ENCODE measurements at places on chromosomes 3 and 15.
A peak's percentile ranks its signal among the peaks of the same experiment; 100 is the strongest.

DNA sequence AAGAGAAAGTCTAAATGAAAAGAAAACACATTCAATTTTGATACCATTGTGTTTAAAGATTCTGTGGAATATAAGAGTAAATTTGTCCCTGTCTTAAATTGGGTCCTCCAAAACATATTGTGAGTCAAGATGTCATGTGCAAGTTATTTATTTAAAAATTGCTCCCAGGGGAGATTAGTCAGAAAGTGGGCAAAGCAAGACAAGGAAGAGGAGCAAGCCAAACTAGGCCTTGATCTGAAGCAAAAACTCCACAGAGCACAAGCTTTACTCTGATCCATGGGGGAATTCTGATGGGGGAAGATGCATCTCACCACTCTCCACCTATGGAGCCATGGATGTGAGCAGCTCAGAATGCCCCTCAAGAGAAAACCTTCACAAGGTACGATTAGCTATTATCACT lies 342.8 kb upstream of the IL12A start:
- H3K27me3 ChIP-seq, result no peaks in the 10 kb centered on the region
- no peak overlapping the region for H3K27ac ChIP-seq
- H3K4me3 ChIP-seq, result no peak overlapping the region
- no peak for DNase-seq
- H3K36me3 ChIP-seq, result no peaks in the 10 kb centered on the region

DNA sequence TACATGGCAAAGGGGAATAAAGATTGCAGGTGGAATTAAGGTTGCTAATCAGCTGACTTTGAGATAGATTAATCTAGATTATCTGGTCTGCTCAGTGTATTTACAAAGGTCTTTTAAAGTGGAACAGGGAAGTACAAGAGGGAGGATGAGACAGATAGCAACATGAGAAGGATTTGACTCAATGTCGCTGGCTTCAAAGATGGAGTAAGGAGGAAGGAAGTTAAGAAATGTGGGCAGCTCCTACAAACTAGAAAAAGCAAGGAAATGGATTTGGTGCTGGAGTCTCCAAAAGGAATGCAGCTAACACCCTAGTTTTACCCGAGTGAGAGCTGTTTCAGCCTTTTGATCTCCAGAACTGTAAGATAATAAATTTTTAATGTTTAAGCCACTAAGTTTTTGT lies 180.7 kb upstream of the TTC14 start:
- no peaks in the 10 kb centered on the region for H3K36me3 ChIP-seq
- no peaks in the 10 kb centered on the region for H3K4me1 ChIP-seq
- no peak overlapping the region for H3K27ac ChIP-seq
- no peak for DNase-seq
- no peak overlapping the region for H3K4me3 ChIP-seq

DNA sequence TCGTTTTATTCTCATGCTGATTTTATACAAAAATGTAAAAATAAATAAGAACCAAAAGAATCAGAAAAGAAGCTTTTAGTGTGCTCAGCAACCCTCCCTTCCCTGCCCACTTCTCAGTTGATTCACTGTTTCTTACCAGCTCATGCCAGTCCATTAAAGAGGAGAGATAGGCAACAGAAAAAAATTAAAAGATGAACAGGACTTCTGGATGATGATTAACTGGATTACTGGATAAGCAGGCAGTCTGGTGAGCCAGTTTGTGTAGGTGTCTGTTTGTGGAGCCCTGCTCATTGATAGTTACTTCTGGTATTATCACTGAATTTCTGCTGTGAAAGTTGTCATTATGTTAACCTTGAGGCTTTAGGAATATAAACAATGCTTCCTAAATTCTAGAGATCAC lies 15.1 kb upstream of the GPR171 start:
- H3K4me1 ChIP-seq, result peaks cover 15% of the 10 kb centered on the region
- no peaks in the 10 kb centered on the region for H3K27me3 ChIP-seq
- H3K36me3 ChIP-seq, result peaks cover 37% of the 10 kb centered on the region
- H3K4me3 ChIP-seq, result no peak overlapping the region
- DNase-seq, result no peak

GRCh38 chr3:52490939-52491526 lies 4.1 kb upstream of the STAB1 start:
- H3K4me1 ChIP-seq, result no peaks in the 10 kb centered on the region
- no peak overlapping the region for H3K4me3 ChIP-seq
- peaks cover 7% of the 10 kb centered on the region for H3K36me3 ChIP-seq

DNA sequence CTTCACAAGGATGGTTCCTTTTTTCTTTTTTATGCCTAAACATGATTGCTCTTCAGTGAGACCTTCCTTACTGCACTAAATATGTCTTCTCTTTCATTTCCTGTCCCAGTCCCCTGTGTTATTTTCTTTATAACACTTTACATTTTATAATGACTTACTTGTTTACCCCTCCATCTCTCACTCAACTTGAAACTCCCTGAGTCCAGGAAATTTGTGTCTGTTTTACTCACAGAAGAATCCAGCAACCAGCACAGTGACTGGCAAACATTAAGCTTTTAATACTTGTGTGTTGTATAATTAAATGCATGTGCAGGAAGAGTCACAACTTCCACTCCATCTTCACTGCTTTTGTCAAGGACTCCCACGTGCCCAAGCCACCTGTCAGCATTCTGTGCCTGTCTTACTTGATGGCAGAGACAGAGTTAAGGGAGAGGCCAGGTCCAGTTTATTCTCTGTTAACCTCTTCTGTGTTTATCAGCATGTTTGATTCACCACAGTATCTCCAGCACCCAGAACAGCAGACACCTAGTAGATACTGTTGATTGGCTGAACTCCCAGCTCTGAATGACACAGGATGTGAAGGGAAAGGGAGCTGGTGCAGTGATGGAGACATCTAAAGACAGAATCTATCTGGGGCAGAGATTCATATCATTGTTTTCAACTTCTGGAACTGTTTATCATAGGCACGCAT lies 42.8 kb downstream of the SSR3 start:
- DNase-seq, result no peak
- peak overlapping the region; percentile 41 for H3K27ac ChIP-seq
- peaks cover 11% of the 10 kb centered on the region for H3K27me3 ChIP-seq
- H3K4me3 ChIP-seq, result no peak overlapping the region

DNA sequence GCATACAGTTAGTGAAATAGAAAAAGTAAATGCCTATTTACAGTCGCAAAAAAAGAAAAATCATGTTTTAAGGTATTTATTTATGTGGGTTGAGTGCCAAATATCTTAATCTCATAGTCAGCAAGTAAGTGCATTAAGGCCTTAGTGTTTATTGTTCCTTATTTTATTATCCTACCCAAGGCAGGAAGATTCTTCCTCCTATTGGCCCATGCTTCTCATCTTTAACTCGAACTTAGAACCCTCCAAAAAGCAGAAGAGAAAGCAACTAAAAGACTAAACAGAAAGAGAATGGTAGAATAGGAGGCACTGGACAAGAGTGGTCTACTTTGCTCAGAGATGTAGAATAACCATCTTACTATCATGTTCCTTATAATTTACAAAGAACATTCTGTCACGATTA lies 7.5 kb downstream of the RFX7 start:
- peaks cover 49% of the 10 kb centered on the region for H3K4me1 ChIP-seq
- no peak for DNase-seq
- no peak overlapping the region for H3K27ac ChIP-seq
- H3K27me3 ChIP-seq, result no peaks in the 10 kb centered on the region

DNA sequence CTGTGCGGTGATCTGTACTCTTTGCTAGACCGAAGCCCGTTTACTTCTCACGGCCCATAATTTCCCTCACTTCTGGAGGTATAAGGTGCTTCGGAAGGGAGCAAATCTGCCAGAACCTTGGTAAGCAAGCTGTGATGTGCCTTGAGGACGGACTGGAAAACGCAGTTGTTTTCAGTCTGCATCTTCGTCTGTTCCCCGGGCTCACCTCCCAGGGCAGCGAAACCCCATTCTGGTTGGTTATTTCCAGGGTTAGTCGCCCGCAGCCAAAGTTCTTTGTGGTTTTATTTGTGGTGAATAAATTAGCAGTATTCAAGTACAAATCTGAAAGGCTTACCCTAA lies 401 bp downstream of the RAMAC start:
- peaks cover 27% of the 10 kb centered on the region for H3K36me3 ChIP-seq
- H3K27ac ChIP-seq, result peak overlapping the region; percentile 73
- no peak for DNase-seq
- H3K4me3 ChIP-seq, result peak overlapping the region; percentile 98
- peaks cover 25% of the 10 kb centered on the region for H3K4me1 ChIP-seq

DNA sequence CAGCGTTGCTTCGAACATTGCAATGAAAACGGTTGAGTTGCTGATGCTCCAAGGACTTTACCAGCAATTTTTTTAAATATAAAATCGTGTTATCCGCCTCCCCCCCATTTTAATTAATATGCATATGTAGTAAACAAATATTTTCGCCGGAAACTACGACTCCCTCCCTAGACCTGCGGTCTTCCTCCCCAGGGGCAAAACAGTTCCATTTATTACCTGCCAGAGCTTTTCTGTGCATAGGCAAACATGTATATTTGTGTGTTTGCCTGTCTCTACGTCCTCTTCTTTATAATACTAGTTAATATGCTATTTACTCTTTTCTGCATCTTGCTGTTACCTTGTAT lies 593 bp upstream of the RSL24D1 start:
- H3K36me3 ChIP-seq, result peaks cover 24% of the 10 kb centered on the region
- no peak for DNase-seq
- no peak overlapping the region for H3K4me3 ChIP-seq
- H3K27me3 ChIP-seq, result no peaks in the 10 kb centered on the region
- no peaks in the 10 kb centered on the region for H3K4me1 ChIP-seq
- H3K27ac ChIP-seq, result no peak overlapping the region

DNA sequence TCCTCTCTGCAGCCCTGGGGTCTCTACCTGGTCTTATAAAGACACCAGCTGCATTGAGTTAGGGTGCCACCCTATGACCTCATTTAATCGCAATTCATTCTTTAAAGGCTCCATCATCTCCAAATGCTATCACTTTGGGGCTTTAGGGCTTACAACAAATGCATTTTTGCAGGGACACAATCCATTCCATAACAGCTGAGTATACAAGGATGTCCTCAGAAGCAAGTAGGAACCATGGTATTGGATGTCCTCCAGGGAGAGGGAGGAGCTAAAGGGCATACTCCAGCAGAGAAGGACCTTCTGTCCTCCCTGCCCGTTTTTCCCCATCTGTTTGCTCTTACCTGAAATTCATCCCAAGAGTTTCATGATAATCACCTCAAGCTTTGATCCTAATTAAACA lies 30.3 kb downstream of the UMPS start:
- no peak for DNase-seq
- peaks cover 22% of the 10 kb centered on the region for H3K4me1 ChIP-seq
- H3K4me3 ChIP-seq, result no peak overlapping the region
- H3K27me3 ChIP-seq, result peaks cover 4% of the 10 kb centered on the region
- no peaks in the 10 kb centered on the region for H3K36me3 ChIP-seq

GRCh38 chr3:143255739-143256138 lies 136.2 kb downstream of the CHST2 start:
- H3K27ac ChIP-seq, result no peak overlapping the region
- H3K4me3 ChIP-seq, result no peak overlapping the region
- no peaks in the 10 kb centered on the region for H3K4me1 ChIP-seq
- DNase-seq, result no peak
- peaks cover 3% of the 10 kb centered on the region for H3K36me3 ChIP-seq
- H3K27me3 ChIP-seq, result no peaks in the 10 kb centered on the region

- peaks cover 79% of the 10 kb centered on the region for H3K4me1 ChIP-seq
- peak; percentile 65 for DNase-seq
- peak overlapping the region; percentile 93 for H3K27ac ChIP-seq
- no peaks in the 10 kb centered on the region for H3K27me3 ChIP-seq
- H3K4me3 ChIP-seq, result peak overlapping the region; percentile 59
- peaks cover 11% of the 10 kb centered on the region for H3K36me3 ChIP-seq
Observed at GRCh38 chr15:38671675-38672254, 107.2 kb upstream of the RASGRP1 start.

- no peak overlapping the region for H3K4me3 ChIP-seq
- peaks cover 12% of the 10 kb centered on the region for H3K4me1 ChIP-seq
- no peak overlapping the region for H3K27ac ChIP-seq
- no peaks in the 10 kb centered on the region for H3K27me3 ChIP-seq
Observed at GRCh38 chr15:49239105-49239504, 69.1 kb downstream of the GALK2 start.

- H3K36me3 ChIP-seq, result peaks cover 4% of the 10 kb centered on the region
- no peaks in the 10 kb centered on the region for H3K27me3 ChIP-seq
- peak; percentile 48 for DNase-seq
- peak overlapping the region; percentile 73 for H3K4me3 ChIP-seq
Observed at GRCh38 chr3:56918111-56918568, 116.4 kb upstream of the ARHGEF3 start.

- H3K36me3 ChIP-seq, result no peaks in the 10 kb centered on the region
- no peak overlapping the region for H3K4me3 ChIP-seq
- no peak overlapping the region for H3K27ac ChIP-seq
Observed at GRCh38 chr15:72423256-72423655, 25.2 kb downstream of the TMEM202 start.

GRCh38 chr3:74302281-74302680 lies 312.2 kb downstream of the CNTN3 start:
- H3K4me3 ChIP-seq, result no peak overlapping the region
- no peaks in the 10 kb centered on the region for H3K36me3 ChIP-seq
- H3K4me1 ChIP-seq, result no peaks in the 10 kb centered on the region
- H3K27me3 ChIP-seq, result no peaks in the 10 kb centered on the region
- H3K27ac ChIP-seq, result no peak overlapping the region

DNA sequence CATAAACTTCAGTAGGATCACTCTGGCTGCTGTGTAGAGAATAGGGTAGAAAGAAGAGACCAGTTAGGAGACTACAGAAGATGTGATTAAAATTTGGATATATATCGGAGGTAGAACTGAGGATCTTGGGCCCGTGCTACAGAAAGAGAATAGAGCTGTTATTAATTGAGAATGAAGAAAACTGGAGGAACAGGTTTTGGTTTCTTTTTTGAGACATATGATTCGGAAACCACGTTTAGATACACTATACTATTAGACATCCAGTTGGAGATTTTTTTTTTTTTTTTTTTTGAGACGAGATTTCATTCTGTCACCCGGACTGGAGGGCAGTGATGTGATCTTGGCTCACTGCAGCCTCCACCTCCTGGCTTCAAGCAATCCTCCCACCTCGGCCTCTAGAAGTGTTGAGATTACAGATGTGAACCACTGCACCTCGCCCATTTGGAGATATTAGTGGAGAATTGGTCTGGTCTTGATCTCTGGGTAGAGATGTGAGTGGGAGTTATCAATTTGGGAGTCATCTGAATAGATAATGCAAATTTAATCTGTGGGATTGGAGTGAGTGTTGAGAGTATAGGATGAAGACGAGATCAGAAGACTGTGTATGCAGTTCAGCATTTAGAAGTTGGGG lies 50.9 kb downstream of the TCF12 start:
- H3K4me3 ChIP-seq, result no peak overlapping the region
- H3K4me1 ChIP-seq, result peaks cover 30% of the 10 kb centered on the region
- H3K27ac ChIP-seq, result no peak overlapping the region
- H3K27me3 ChIP-seq, result no peaks in the 10 kb centered on the region
- DNase-seq, result no peak
- H3K36me3 ChIP-seq, result peaks cover 5% of the 10 kb centered on the region

GRCh38 chr3:36991923-36992805 lies 767 bp downstream of the EPM2AIP1 start:
- no peak overlapping the region for H3K4me3 ChIP-seq
- peak; percentile 16 for DNase-seq
- no peak overlapping the region for H3K27ac ChIP-seq
- peaks cover 45% of the 10 kb centered on the region for H3K36me3 ChIP-seq
- peaks cover 47% of the 10 kb centered on the region for H3K4me1 ChIP-seq
- H3K27me3 ChIP-seq, result no peaks in the 10 kb centered on the region
